RCC 7860 (cell line): ENCODE measurements at places on chromosomes 5 and 9.

DNA sequence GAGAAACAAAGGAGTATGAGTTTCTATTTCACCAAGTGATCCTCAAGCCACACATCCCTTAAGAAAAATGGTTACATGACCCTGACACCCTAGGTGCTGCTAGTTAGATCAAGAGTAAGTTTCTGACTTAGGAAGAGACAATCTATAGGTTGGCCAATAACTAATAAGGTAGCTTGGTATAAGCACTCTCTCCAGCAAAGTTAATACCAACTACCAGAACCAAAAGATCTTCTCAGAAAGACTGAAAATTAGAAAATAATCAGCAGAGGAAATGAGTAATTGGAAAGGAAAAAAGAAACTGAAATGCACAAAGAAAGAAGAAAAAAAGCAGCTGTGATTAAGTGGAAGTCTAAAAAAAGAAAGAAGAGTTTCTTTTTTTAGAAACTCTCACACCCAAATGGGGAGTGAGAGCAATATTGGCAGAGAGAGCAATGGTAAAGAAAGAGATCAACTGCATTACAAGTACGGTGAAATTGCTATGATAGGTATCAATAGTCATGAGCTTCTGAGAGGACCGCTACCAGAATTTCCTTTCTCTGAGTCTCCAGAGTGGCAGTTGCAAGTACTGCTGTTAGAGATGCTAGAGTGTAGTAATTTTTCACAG lies 195.5 kb downstream of the TMEM167A start:
- no peak for DNase-seq

GRCh38 chr9:131111854-131112311 lies 13.5 kb upstream of the NUP214 start:
- DNase-seq: no peak

- no peak for DNase-seq
These were observed 27.0 kb downstream of the TGFBI start for GRCh38 chr5:136055612-136056309.

GRCh38 chr5:45281081-45281480 lies 415.1 kb downstream of the HCN1 start:
- DNase-seq: no peak

GRCh38 chr9:77677397-77677796 lies 29.3 kb upstream of the GNA14 start:
- DNase-seq: no peak

DNA sequence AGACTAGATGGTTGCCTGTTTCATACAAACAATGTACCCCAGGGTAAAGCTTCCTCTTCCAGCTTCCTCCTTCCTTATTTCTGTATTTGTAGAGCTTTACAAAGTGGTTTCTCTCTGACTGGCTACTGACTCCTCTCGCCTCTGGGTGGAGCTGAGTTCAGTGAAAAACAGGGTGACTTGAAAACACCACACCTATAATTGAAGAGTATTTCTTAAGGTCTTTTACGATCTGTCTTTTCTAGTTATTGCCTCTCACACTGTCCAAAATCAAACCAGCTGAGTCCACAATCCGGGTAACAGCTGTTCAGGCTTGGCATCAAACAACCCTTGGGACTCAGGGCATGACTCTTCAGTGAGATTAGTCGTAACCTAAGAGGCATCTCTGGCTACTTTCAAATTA lies 200.4 kb downstream of the ARRDC3 start:
- no peak for DNase-seq

- no peak for DNase-seq
These were observed 76.6 kb upstream of the ACTBL2 start for GRCh38 chr5:57559110-57559635.

DNA sequence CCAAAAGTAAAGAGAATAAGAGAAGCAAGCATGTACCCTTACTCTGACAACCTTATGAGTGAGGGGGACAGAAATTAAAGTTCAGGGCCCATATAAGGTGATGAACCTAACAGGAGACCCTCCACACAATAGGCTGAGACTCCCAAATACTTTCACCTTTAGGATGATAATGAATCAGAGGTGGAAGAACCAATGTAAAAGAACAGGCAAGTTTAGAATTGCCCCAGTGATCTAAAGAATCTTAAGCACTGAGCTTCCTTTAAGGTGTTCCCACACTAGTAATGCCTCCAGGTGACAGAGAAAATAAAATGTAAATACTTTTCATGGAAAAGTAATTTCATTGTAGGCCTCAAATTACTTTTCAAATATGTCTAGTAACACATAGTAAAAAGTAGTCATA lies 8.2 kb upstream of the FAM151B start:
- no peak for DNase-seq

DNA sequence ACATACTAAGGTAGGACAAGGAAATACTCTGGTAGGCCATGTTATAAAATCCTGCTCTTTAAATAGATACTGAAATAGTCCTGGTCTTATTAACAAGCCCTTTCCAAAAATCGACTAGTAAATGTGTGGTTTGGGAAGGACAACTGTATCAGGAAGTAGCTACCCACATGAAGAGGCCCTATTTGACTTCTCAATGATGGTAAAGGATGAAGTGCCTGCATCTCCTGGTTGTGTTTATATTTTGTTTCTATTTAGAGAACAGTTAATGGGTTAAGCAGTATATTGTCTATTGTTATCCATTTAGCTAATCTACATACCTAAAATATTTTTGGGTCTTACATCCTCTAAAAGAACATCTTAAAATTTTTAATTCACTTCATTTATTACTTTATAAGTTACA lies 12.5 kb downstream of the GDF9 start:
- DNase-seq: no peak

DNA sequence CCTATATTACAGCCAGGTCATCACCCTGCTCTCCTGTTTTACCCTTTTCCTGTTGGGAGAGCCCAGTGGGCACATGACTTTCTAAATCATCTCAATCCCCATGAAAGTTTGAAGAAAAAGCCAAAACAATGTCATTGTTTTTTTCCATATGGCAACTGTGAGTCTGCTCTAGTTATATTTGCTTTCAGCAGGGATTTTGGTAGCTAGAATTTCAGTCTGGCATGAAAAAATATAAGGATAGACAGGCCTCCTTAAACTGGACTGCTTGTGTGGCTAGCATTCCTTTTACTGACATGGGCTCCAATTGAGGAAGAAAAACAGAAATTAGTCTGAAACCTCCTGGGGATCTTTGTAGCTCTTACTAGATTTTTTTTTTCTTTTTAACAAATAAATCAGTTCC lies 25.6 kb downstream of the MOCS2 start:
- DNase-seq: no peak

- no peak for DNase-seq
These were observed 107.8 kb upstream of the NEK6 start for GRCh38 chr9:124149992-124150391.

DNA sequence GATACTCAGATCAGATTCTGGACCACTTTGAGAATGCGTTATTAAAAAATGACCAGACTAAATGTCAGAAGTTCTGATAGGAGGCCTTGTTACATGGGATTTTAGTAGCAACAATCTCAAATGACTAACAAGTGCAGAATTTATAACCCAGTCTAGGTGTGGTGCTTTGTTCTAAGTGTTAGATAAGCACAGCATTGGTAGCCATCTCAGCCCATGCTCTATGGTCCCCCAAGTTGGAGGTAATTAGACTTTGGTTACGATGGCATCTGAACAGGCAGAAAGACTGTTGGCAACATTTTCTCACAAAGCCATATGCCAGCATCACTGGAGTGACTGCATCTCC lies 140.4 kb upstream of the RPS23 start:
- no peak for DNase-seq

DNA sequence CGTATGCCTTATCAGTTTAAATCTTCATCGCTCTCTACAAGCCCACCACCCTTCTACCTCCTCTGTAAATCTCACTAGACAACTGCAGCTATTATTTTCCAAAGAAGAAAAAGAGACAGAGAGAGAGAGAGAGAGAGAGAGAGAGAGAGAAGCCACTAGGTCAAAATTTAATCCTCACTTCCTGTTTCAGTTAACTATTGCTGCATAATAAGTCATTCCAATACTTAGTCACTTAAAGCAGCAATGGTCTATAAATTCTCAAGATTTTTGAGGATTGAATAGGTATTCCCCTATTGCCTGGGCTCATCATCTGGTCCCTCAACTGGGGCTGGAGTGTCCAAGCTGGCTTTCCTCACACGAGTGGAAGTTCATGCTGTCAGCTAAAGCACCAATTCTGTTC lies 68.8 kb downstream of the ITGA1 start:
- peak; percentile 7 for DNase-seq

GRCh38 chr9:76166526-76166925 lies 227.7 kb downstream of the RFK start:
- no peak for DNase-seq

DNA sequence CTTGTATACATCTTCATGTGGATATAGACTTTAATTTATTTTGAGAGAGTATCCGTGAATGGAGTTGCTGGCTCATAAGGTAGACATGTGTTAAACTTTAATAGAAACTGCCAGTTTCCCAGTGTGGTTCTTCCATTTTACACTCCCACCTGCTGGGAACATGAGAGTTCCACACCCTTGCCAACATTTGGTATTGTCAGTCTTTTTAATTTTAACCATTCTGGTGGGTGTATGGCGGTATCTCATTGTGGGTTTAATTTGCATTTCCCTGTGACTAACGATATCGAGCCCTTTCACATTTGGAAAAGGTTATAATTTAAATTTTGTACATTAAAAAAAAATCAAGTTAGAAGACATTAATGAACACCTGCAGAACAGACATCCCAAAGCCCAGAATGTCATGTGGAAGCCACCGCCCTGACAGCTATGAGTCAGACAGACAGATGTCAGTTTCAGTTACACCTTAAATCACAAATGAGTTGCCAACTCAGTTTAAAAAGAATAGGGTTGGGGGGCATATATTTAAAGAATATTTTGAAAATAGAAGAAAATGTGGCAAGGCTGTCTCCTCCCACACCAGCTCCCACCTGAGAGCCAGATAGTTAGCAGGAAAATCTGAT lies 36.9 kb downstream of the ANKRD33B start:
- DNase-seq: peak; percentile 44

- DNase-seq: no peak
These were observed 16.6 kb downstream of the CDC42SE2 start for GRCh38 chr5:131280417-131280816.

DNA sequence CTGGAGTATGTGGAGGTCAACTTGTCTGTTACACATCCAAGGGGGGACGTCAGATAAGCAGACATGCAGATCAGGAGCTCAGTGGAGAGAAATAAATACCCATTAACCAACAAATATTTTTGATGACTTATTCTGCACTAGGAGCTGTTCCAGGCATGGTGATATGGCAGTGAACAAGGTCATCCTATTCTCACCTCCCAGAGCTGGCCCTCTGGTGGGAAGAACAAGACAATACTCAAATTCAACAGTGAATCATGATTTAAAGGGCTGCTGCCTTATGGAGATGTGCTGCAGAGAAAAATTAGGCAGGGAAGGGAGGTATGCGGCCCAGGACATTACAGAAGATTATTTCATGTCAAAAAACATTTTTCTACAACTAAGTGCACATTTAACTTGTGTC lies 36.5 kb downstream of the SYK start:
- no peak for DNase-seq

GRCh38 chr9:2072752-2073405 lies 57.7 kb downstream of the SMARCA2 start:
- no peak for DNase-seq

DNA sequence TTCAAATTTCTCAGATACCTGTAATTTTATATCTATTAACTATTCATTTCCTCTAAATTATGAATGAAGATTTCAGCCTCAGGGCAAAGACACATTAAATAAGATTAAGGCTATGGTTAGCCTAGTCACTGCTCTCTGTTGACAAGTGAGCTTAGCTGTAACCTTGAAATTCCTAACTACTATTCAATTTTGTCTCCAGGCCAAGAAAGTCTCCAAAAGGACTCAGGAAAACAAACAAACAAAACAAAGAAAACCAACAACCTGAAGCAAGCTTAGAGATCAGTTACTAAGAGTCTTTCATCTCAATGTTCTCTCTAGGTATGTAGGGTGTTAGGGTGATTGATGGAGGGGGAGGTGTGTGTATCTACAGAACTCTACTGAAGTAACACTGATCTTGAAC lies 9.6 kb upstream of the CTNNAL1 start:
- DNase-seq: no peak

- peak; percentile 90 for DNase-seq
These were observed 34.1 kb downstream of the IRF1 start for GRCh38 chr5:132456296-132456986.

DNA sequence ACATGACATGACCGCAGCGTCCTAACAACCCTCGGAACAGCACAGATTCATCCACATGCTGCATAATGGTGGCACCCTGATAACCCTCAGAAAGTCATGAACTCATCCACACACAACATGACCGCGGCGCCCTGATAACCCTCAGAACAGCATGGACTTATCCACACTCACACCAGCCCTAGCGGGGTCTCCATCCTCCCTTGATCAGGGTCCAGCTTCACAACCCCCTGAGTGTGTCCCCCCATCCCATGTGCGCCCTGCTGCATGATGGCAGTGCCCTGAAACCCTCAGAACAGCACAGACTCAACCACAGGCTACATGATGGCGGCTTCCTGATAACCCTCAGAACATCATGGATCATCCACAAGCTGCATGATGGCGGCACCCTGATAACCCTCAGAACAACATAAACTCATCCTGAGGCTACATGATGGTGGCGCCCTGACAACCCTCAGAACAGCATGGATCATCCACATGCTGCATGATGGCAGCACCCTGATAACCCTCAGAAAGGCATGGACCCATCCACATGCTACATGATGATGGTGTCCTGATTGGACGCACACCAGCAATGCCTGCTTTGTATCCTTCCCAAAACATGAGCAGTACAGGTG lies 28.3 kb downstream of the SLC6A3 start:
- DNase-seq: no peak

DNA sequence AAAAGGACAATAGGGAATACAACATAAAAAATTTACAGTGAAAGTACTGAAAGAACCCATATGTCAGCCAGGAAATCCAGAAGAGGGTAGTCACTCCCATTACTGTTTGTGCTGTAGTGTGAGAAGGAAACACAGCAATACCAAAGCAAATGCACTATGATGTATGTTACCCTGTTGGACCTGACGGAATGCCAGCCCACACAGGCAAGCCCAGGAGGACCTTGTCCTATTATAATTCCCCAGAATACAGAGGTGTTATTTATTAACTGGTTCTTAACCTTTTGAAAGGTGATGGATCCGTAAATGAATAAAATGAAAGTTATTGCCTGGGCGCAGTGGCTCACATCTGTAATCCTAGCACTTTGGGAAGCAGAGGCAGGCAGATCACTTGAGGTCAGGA lies 79.0 kb downstream of the GDA start:
- no peak for DNase-seq
